ENCODE measurements at places on chromosomes 4 and X. TPM values are rescaled to one million over a fixed set of nuclear protein-coding genes. Genes with fewer than 3 reads are reported as not detected.

GRCh38 chr4:43607827-43608461, 715.4 kb downstream of the GRXCR1 start:
- no peak for DNase-seq

Gene RAI2
- 9.8 TPM for polyA plus RNA-seq

GRCh38 chrX:120614816-120615215, 10.9 kb downstream of the MCTS1 start:
- no peak for DNase-seq

DNA sequence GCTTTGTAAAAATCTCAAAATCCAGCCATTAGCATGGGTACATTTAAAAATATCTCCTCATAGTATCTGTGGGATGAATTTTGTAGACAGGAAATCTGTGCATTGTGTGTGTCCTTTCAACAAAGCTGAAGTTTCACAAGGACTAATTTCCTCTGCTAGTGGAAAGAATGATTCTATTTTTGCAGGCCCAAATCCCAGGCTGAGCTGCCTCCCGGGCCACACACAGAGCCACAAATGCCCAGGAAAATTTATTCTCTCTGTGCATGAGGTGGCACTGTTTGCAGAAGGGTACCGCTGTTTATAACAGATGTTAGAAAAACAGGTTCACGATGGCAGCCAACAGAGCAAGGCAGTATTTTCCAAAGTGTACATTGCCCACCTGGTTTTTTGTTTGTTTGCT, 11.0 kb upstream of the VCX3B start:
- no peak for DNase-seq

Gene IL9R
- polyA plus RNA-seq = 0.30 TPM

DNA sequence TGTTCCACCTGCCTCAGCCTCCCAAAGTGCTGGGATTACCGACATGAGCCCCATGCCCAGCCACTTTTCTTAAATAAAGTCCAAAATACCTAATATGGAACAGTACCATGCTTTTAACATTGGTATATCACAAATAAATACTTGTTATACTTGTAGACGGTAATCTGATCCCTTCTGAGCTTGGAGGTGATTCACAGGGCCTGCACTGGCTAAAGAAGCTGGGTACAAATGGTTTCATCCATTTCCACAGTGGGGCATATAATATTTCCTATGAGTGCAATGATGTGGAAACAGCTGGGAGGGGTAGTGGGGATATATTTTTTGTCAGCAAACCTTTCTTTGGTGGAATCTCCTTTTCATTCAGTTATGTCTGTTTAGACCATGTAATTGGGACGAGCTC, 35.8 kb downstream of the PLK4 start:
- DNase-seq = no peak

DNA sequence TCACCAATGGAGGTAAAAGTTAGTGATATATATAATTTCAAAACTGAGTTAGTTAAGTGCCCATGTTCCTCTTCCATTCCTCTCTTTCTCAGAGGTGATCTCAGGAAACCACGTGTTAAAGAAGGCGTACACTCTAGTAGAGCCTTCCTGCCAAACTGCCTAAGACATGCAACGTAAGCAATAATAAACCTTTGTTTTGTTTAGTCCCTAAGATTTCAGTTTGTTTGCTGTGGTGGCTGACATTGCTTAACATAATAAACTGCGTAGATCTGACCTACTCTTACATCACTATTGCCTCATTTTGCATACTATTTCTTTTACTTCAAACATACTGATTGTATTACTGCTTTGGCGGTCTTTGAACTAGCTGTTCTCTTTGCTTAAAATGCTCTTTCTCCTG, 99.2 kb downstream of the JADE1 start:
- no peak for DNase-seq

GRCh38 chrX:12721042-12721441, 70.2 kb upstream of the PRPS2 start:
- DNase-seq = peak; percentile 23

DNA sequence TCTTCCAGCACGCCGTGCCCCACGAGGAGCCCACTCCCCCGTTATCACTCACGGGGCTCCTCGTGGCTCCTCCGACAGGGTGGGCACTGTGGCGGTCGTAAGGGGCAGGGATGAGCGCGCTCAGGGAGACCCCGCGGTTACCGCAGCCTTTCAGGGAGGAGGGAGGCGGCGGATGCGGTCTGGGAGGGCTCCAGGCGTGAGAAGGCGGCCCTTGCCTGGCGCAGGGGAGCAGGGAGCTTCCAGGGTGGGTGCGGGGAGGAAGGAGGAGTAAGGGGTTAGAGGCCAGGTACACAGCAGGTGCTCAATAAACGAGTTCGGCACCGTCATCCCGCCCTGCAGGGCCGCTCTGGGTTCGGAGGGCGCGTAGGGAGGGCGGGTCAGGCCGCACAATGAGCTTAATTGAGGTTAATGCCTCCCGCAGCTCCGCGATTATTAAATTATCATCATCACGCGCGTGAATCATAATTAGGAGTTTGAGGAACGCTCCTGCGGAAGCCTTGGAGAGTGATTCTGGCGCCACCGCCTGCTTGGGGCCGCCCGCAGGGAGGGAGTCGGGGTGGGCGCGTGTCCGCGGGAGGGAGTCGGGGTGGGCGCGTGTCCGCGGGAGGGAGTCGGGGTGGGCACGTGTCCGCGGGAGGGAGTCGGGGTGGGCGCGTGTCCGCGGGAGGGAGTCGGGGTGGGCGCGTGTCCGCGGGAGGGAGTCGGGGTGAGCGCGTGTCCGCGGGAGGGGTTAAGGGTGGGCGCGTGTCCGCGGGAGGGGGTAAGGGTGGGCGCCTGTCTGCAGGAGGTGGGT, 7.6 kb upstream of the NKX1-1 start:
- no peak for DNase-seq
